ENCODE measurements at places on chromosomes 6 and 20. TPM values are rescaled to one million over a fixed set of nuclear protein-coding genes. Genes with fewer than 3 reads are reported as not detected.

Gene BTN1A1
- total RNA-seq, result not detected

Gene LINC00237
- not detected for total RNA-seq

Gene SYCP2
- 0.70 TPM for total RNA-seq

Gene KIAA1755
- total RNA-seq, result 0.59 TPM

Gene REM1
- total RNA-seq, result not detected

Gene PRKN
- total RNA-seq, result 3.9 TPM

Gene TFAP2A
- total RNA-seq, result 0.23 TPM

Gene FAM184A
- total RNA-seq, result 0.08 TPM

Gene GRM1
- under 0.01 TPM for total RNA-seq

Gene CNBD2
- total RNA-seq, result 1.1 TPM

Gene COL11A2
- 0.08 TPM for total RNA-seq

Gene ZNF311
- total RNA-seq, result 0.94 TPM

Gene TBXT
- total RNA-seq, result not detected

Gene MCCD1
- total RNA-seq, result not detected

Gene NKX2-4
- under 0.01 TPM for total RNA-seq

Gene PPP1R16B
- 0.12 TPM for total RNA-seq

Gene JAG1
- 126 TPM for total RNA-seq

Gene TINAG
- not detected for total RNA-seq

Gene TRPC4AP
- 41.1 TPM for total RNA-seq

Gene SLC2A10
- total RNA-seq, result 45.4 TPM

Gene NEURL2
- total RNA-seq, result 3.5 TPM

Gene STX11
- 1.7 TPM for total RNA-seq

Gene RAE1
- 26.7 TPM for total RNA-seq

Gene TFAP2D
- not detected for total RNA-seq

Gene ZGPAT
- total RNA-seq, result 28.8 TPM

Gene FOXC1
- total RNA-seq, result 0.59 TPM

Gene IRF4
- total RNA-seq, result not detected

Gene PTPRT
- total RNA-seq, result not detected
